ENCODE measurements at places on chromosomes 2 and 18.

DNA sequence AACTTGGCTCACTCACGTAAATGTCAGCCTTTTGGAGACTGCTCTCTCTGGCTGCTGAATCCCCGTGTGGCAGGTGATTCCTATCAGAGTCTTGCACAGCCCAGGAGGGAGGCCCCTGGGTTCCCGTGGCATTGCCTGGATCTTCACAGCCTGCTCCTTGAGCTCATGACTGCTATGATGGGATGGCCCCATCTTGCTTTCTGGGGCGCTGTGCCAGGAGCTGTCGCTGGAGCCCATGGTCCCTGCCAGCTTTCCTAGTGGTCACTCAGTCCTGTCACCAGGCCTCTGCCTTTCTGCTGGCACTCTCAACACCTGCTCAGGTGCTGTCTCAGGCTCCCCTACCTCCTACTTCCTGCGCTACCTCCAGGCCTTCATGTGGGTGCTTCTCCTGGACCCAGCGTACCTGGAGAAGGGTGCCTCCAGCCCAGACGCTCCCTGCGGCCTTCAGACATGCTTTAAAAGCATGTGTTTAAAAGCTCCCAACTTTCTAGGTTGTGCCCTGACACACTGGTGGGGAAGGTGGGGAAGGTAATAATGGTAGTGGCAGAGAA lies 110.1 kb downstream of the MCFD2 start:
- no peak for DNase-seq

DNA sequence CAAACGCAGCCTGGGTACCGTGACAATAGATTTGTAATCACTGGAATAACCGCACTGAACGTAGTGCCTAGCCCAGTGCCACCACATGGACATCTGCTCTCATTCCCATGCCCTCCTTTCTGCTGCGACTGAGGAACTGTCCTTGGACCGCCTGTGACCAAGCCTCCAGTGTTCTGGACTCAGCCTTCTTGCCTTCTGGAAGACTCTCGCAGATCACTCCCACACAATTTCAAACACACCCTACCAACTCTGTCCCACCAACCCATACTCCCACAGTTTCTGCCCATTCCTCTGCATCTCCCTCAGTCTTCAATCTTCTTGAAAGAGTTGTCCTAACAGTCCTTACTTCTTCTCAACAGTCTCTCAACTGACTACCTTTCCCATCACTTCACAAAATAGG lies 2.1 kb downstream of the RNF149 start:
- no peak for DNase-seq

DNA sequence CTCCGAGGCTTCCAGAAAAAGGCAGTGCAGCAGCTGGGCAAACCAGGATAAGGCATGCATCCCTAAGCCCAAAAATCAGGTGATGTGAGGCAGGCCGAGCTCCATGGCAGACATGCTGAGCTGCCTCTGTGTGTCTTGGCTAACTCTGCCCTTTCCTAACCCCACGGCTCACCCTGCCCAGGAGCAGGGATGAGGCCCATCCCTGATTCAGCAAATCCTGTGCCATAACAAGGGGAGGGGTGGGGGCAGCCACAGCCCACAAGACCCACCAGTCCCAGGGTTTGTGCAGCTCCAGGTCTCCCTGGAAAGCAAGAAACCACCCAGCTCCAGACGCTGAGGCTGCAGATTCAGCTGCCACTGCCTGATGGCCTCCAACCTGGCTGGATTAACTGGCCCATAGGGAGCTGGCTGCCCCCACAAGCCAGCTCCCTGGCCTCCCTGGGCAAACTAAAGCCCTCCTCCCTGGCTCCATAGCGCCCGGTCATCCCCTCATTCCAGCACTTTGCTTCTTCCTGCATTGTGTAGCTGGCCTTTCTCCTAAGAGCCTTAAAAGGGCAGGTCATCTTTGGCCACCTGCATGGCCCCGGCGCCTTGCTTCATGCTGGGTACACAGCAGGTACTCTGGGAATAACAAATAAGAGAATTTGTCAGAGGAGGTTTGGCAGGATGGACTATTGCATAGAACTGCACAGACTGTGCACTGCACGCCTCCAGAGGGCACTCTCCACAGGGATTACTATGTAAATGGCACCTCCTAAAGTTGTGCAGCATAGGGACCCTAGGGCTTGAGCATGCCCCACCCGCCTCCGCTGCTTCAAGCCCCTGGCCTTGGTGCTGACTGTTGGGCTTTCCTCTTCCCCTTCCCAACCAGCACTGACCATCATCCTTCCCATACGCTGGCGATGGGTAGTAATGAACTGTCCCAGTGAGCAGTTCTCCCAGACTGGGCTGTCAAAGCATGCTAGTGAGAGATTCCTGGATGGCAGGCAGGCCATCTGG lies 10.7 kb downstream of the STEAP3 start:
- DNase-seq: no peak

DNA sequence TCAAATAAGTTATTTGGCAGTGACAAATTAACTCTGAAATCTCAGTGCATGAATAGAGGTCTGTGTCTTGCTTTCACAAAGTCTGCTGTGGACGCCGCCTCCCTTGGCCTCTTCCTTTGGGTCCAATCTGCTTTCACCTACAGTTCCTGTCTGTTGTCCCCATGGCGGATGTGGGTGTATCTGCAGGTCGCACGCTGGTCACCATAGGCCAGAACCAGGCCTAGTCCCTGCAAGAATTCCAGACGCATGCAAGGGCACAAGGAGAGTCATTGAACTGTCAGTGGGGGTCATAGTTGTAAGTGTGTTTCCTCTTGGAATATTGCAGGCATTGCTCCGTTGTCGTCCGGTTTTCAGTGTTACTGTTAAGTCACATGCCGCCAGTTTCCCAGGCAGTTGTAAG lies 7.4 kb downstream of the SOCS6 start:
- no peak for DNase-seq

DNA sequence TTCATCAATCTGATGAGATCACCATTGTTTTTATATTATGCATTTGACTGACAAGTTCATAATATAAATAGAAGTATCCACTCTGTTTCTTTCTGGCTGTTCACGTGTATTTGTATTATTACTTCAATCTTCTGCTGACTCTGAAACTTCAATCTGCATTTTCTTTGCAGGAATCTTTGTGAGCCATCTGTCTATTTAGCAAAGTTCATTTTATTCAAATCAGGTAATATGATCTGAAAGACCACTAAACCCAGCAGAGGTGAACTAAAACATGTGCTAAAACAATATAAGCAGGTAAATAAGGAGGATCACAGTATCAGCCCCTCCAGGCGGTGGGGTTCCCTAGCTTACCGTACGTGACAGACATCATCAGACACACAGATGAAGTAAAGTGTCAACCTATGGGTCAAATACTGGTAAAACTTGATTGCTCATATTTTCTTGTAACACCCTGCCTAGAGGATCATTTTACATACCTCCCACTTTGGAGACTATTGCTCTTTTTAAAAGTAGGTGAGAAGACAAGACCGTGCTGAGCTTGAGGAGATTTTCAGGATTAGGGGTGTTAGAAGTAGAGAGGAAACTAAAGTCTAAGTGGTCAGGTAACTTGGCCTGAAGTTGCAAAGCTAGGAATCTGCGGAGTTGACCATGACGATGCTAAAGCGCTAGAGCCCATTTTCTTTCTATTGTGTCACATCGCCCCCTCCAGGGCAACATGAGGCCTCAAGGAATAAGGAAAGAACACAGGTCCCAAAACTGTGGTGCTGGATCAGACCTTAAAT lies 9.0 kb downstream of the DTNB start:
- no peak for DNase-seq

- no peak for DNase-seq
Observed at GRCh38 chr2:177586154-177586553, 193.6 kb downstream of the AGPS start.

DNA sequence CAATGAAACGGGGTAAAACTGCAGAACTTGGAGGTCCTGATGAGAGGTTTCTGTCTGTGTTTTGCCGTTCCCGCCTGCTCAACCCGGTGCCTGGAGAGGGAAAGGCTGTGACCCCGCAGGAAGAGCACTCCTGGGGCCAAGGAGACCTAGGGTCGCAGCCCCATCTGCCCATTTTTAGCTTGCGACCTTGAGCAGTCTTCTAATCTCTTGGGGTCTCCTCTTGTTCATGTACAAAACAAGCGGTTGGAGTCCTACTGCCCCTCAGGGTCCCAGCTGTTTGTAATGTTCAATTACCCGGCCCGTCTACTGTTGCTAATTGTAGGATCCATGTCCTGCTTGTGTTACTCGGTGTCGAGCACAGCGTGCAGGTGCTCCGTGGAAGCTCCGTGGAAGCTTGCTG lies 104.5 kb downstream of the PTGR3 start:
- no peak for DNase-seq

GRCh38 chr2:119513832-119514231 lies 10.5 kb downstream of the SCTR start:
- DNase-seq: no peak

DNA sequence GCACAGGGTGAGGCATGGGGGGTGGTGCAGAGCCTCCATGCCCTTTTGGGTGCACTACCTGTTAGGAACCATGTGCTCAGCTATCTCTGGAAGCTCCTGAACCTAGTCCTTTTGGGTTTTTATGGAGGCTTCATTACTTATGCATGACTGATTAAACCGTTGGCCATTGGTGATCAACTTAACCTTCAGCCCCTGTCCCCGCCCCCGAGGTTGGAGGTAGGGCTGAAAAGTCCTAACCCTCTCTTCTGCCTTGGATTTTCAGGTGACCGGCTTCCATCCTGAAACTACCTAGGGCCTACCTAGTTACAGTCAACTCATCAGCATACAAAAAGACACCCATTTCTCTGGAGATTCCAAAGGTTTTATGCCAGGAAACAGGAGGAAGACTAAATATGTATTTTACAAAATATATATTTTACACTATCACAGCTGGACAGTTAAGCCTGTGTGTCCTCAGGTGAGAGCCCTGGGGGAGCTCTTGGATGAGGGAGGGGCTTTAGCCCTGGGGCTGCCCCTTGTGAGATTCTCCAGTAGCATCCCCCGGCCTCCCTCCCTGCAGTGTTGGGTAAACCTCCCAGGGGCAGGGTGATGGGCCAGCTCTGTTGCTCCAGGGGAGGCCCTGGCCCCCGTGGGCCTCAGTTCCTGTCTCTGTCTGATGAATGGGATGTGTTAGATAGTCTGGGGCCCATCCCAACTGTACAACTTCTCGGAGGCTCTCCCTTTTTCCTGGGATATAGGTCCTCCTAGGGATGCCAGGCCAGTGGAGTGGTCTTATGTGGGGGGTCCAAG lies 24.1 kb downstream of the GLI2 start:
- no peak for DNase-seq

- DNase-seq: no peak
Observed at GRCh38 chr2:16816016-16816415, 150.4 kb upstream of the CYRIA start.

DNA sequence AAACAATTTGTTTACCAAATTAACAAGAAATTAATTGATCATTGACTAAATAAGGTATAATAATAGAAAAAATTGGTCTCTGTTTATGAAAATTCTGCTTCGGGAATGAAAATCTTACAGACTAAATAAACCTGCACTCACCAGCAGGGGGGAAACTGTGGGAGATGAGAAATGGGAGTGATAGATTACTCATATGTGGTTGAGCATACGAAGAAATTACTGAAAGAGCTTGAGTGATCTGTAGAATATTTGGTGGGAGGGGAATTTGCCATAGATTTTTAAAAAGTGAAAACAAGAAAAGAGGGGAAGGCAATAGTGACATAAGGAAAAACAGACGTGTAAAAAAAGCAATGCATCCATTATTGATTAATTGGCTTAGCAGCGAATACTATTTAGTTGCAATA lies 2.2 kb downstream of the HMSD start:
- DNase-seq: no peak

DNA sequence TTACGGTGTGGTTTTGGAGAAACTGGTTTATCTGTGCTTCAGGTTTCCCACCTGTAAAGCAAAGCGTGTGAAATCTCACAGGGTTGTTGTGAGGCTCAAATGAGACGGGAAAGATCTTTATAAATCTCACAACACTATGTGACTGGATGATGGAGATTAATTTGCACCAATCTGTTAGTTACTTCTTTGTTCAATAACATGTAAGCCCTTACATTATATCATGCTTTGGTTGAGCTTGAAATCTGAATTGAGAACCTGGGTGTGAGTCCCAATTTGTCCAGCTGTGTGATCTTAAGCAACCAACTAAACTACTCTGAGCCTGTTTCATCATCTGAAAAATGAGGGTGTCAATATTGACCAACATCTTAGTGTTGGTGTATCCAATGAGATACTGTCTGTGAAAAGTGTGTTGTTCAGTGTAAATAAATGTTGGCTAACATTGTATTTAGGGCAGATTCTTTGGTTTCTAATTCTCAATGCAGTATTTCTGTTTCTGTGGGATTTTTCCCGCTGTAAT lies 741 bp upstream of the GCKR start:
- DNase-seq: no peak

- peak; percentile 41 for DNase-seq
Observed at GRCh38 chr2:193837111-193837738, 1642.5 kb upstream of the TMEFF2 start.

DNA sequence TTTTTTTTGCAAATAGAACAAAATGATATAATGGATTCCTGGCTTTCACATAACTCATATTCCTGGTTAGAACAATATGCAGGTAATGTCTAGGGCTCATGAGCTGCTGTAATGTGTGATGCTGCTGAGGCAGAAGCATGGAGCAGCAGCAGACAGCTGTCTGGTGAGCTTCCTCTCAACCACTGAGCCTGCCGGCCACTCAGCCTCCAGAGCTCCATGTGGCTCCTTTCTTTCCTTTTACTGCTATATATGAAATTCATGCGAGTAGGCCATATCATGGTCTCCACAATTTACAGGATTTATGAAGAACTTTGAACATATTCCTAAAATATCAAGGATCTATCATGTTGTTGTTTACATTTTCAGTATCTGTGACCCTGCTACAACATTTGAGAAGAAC lies 120.9 kb downstream of the MEP1B start:
- DNase-seq: no peak

All from HS-5 (cell line).